ENCODE measurements at places on chromosomes 3 and 15. TPM values are rescaled to one million over a fixed set of nuclear protein-coding genes. Genes with fewer than 3 reads are reported as not detected.

DNA sequence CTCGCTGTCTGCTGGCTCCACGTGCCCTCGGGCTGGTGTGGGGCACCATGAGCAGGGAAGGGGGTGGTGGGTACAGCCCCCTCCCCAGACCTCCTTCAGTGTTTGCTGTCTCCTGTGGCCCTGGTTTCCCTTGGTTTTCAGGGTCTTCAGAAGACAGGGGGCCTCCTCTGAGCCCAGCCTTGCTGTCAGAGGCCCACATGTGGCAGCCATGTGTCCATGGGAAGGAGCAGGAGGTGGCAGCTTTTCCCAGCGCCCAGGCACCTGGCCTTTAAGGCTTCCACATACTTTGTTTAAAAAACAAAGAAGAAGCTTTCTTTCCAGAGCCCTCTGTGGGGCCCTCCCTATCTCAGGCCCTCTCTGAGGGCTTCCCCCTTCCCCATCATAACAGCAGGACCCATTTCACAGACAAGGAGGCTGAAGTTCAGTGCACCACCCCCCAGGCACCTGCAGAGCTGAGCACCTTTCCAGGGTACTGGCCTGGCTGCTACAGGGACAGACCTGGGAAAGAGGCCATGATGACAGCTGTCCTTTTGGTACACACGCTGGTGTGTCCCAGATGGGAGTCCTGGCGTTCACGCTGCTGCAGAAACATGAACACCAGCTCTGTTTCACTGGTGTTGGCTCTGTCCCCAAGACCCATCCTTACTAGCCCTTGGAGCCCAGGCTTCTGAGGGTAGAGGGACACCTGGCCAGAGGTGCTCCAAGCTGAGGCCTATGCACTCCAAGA is 73.7 kb downstream of the DNAJB8 start:
- DNase-seq = no peak

- no peak for DNase-seq
Measured at GRCh38 chr3:115861166-115861733, 237.9 kb downstream of the GAP43 start.

DNA sequence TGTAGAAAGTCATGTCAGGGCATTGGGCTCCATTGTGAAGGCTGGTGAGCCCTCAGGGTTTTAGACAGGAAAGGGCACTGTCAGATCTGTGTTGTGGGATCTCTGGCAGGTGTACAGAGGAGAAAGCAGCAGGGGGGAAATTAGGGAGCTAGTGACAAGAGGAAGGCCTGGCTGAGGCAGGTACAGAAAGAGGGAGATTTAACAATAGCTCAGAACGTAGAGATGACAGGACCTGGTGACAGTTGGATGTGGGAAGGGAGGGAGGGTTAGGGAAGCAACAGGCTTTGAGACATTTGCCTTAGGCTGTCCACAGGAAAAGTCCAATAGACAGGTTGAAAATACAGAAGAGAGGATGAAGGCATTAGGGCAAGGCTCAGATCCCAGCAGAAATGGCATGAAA is 288.1 kb downstream of the EPHB1 start:
- DNase-seq = no peak

GRCh38 chr3:10375296-10376053 is 54.6 kb upstream of the SEC13 start:
- no peak for DNase-seq

DNA sequence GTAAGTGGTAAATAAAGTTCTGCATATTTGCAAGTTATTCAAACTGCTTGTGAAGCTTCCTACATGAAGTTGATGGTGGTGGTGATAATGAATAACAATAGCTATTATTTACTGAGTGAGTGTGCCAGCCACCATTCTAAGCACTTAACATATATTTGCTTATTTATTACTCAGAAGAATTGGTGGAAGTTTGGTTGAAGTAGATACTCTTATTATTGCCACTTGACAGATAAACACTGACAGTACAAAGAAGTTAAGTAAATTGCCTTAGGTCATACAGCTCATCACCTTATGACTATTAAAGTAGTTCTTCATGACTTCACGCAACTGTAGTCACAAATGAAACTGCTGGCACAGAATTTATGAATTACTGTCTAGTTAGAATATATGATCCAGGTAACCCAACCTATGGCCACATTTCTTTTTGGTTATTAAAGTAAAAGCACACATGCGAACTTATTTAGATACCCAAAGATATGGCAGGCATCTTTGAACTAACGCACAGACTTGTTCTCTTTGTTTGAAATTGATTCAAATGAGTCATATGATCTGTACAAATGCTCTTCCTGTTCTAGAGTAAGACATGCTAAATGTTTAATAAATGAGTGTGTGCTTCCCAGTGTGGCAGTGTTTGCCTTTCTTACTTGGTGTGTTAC is 99.8 kb upstream of the NR2F2 start:
- DNase-seq = no peak

- DNase-seq = no peak
Measured at GRCh38 chr15:79617071-79617470, 184.9 kb downstream of the MINAR1 start.

DNA sequence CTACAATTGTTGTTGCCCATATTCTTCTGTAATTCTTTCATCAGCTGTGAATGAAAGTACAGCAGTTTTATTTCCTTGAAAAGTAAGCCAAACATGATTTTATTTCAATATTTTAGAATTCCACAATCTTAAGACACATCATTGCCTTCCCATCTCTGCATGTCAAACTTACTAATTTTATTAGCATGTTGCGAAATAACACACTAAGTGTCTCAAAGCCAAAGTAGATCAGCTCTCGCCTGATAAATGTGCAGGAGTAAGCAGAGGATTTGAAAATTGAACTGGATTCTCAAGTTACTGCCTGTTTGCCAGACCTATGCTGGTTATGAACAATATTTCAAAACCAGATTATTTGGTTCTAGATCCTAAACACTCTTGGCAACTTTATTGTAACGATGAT is 25.7 kb downstream of the TGFBR2 start:
- DNase-seq = no peak

- no peak for DNase-seq
Measured at GRCh38 chr3:128240232-128240631, 87.0 kb downstream of the EEFSEC start.

- DNase-seq = no peak
Measured at GRCh38 chr3:176505878-176506621, 691.2 kb downstream of the TBL1XR1 start.

DNA sequence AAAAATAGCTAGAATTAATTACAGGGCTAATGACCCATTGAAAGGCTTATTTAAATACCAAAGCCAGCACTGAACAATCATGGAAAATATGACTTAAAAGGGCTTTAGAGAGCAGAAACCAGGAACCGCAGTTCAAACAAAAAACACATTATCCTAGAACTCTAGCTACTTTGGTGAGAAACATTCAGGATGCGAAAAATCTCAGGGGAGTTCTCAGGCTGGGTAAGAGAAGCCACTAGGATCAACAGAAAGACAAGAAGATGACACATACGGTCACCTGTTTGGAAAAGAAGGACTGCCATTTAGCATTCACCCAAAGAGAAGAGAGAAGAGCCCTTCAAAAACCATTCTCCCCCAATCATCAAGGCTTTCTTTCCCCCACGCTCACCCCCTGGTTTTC is 75.6 kb upstream of the ICE2 start:
- DNase-seq = no peak

- no peak for DNase-seq
Measured at GRCh38 chr3:48119505-48120193, 68.6 kb downstream of the CDC25A start.

DNA sequence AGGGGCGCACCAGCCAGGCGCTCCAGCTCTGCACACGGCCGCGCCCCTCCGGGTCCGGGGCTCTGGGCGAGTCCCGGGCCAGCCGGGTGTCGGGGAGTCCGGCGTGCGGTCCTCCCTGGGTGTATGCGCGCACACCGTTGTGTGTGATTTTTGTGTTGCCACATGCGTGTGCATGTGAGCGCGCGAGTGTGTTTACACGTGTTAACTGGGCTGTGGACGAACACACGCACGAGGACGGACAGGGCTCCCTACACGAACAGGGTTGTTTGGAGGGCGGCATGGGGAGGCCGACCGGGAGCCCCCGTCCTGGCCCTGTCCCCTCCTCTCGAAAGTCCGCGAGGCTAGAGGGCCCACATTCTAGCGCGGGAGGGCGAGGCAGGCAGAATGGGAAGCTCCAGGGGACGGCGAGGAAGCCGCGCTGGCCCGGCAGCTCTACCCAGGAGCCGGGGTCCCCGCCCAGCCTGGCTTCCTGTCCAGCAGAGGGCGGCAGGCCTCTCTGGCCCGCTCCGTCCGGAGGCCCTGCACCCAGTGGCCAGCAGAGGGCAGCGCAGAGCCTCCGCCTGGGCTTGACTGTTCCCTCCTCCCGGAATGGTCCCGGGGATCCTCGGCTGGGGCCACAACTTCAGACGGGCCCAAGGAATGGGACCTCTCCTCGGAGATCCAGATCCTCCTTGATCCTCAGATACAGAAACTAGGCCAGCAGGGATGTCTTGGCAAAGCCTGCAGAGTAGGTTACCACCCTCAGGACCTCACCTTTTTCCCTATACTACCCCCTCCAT is 611 bp upstream of the LINGO1 start:
- peak; percentile 92 for DNase-seq

DNA sequence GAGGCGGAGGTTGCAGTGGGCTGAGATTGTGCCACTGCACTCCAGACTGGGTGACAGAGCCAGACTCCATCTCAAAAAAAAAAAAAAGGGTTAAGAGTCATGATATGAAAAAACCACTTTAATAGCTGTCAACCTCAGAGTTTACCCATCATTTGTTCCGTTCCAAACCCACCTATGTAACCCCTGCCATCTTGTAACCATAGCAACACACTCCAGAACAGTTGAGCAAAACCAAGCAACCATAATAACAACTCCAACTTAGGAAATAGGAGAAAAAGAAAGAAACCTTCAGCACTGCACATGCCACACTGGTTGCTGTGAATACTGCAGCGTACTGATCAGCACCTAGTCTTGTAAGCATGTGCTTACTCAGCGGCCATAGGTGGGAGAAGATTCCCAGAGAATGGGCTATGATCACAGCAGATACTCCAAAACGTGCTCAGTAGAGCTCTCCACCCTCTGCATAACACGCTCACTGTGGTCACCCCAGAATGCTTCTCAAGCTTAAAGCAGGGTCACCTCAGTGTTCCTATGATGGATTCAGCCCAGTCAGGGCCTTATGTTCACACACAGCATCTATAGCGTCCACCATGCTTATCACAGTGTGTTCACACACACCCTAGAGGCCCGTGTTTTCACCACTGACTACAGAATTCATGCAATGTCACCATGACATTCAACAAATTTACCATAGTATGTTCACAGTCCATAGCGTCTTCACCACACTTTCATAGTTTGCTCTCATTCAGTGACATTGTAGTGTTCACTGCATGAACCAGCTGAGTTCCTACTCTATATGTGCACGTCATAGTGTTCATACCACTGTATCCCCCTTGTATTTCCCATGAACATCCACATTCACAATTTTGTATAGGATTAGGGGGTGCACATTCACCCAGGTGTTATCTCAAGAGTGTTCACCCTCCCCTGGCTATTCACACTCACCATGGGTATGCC is 6.5 kb upstream of the CILP start:
- DNase-seq = peak; percentile 66

DNA sequence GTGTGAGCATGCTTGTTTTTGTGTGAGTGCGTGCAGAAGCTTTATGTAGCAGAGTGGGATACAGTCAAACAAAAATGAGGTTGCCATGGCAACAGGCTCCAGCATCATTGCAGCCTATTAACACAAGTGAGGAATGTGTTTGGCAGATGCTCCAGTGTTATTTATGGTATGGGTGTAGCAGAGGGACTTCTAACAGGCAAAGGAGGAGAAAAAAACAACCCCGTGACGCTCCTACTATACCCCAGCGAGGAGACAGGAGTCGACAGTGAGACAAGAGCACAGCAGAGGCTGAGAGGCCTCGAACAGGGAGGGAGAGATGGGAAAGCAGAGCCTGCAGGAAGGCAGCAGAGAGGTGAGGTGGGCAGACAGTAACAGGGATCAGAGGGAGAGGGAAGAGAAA is 4.9 kb downstream of the ADCY5 start:
- DNase-seq = no peak

DNA sequence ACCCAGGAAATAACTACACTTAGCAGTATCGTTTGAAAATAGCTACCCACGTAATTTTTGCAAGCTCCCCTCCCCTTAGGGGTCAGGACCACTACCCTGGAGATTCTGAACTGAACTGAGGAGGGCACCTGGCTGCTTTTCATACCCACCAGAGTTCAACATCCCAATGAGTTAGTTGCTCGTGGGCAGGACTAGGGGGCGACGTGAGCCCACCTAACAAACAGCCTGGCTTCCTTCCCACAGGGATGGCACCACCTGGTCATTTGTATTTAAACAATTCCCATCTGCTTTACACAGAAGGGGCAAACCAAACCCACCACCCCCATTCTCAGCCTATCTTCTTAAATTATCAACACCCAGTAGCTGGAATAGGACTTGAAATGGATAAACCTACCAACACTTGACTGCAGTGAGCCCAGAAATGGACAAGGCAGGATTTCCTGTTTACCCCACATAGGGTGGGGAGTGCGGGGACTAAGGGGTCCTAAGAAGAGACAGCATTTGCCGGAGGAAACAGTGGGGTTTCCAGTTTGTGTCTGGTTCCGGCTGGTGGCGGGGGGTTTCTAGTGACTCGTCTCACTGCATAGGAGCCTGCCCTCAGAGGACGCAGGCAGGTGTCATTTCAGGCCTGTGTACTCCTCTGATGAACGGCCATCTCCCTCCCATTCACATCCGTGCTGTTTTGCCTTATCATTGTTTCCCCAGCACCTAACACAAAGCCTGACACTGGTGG is 11.6 kb upstream of the VGLL4 start:
- DNase-seq = no peak

GRCh38 chr3:136899622-136900158 is 37.7 kb downstream of the NCK1 start:
- peak; percentile 20 for DNase-seq

GRCh38 chr3:48352546-48352945 is 19.1 kb upstream of the SPINK8 start:
- no peak for DNase-seq

- DNase-seq = no peak
Measured at GRCh38 chr3:15453501-15453900, 26.1 kb downstream of the EAF1 start.

The SERPINI2 gene
- total RNA-seq = 0.13 TPM

The CPOX gene
- 28.4 TPM for total RNA-seq

The C3orf80 gene
- total RNA-seq = 0.75 TPM

The BFSP2 gene
- not detected for total RNA-seq

The MFAP1 gene
- total RNA-seq = 34.3 TPM

The FEZF2 gene
- total RNA-seq = not detected

The PRSS50 gene
- not detected for total RNA-seq

Data from K562 (cell line).